ENCODE measurements at places on chromosomes 11 and 22.

DNA sequence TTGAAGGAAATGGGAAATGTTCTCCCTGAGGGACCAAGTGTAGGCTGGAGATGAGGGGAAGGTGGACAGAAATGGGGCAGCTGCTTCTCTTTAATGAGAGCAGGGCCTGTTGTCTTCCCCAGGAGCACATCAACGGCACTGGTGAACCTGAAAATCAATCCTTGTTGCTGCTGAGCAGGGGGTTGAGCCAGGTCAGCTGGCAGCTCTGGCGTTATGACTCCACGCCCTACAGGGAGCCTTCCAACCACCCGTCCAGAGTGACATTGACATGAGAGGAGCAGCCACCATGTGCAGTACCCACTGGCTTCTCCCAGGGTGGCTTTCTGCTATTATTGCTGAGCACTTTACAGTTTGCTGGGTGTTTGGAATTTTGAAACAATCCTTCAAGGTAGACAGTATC, 116.9 kb upstream of the LDLRAD3 start:
- no peak for DNase-seq

DNA sequence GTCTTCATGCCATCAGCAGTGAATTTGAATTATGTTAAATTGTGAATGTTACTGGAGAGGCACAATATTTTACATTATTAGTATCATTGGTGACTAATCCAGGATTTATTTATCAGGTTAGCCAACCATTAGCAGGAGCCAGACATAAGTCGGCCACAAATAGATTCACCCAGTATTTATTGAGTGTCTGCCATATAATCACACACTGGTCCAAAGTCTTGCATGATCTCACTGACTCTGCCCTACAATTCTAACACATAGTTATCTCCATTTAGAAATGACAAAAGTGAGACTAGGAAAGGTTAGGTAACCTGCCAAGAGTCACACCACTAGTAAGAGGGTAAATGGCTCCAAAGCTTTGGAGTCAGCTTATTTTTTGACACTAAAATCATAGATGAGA, 179.6 kb downstream of the BLID start:
- no peak for DNase-seq

- DNase-seq: no peak
These were observed 15.1 kb downstream of the MRGPRF start for GRCh38 chr11:68997995-68998348.

- DNase-seq: no peak
These were observed 18.2 kb upstream of the SYT13 start for GRCh38 chr11:45304111-45304991.

- DNase-seq: no peak
These were observed 9.4 kb upstream of the FBLN1 start for GRCh38 chr22:45493286-45493771.

- DNase-seq: no peak
These were observed 97.9 kb downstream of the CWF19L2 start for GRCh38 chr11:107359701-107360100.

DNA sequence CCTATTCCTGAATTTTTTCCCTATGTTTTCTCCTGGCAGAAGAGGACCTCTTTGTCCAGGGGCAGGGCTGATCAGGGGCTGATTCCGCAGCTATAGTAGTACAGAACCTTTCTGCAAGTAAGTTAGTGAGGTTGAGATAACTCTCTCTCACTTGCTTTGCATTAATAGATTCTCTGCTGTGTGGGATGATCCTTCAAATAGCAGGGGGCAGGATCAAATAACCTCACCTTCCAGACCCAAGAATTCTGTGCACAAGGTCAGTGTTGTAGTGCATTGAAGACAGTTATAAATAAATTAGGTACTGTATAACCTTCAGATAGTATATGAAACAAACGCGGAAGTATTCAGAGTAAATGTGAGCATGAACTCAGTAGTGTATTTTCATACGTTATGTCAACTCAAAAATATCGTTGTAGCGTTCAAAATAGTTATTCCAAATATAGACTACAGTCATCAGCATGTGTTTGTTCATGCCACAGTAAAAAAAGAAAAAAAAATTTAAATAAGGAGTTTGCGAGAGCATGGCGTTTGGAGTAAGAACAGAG, 278 bp downstream of the MMP26 start:
- no peak for DNase-seq

Measured in activated effector memory CD4-positive, alpha-beta T cell treated with Interleukin-2 at 50 U/mL for 16 hours (primary cell).